A549 treated with RU486 at 1 μM for 4 hours (cell line): ENCODE measurements at places on chromosomes 3 and 15. TPM values are rescaled to one million over a fixed set of nuclear protein-coding genes. Genes with fewer than 3 reads are reported as not detected.

Gene P2RY14
- total RNA-seq, result not detected in 5 replicates

Gene ANKUB1
- not detected in 5 replicates for total RNA-seq

Gene PLSCR2
- not detected in 5 replicates for total RNA-seq

Gene TEX55
- total RNA-seq, result not detected in 5 replicates

Gene CHRM5
- not detected in 5 replicates for total RNA-seq

Gene MEX3B
- total RNA-seq, result 3.8 to 6.4 TPM (median 5.8 TPM) in 5 replicates

Gene LINGO1
- total RNA-seq, result 6.7 to 12.1 TPM (median 8.9 TPM) in 5 replicates

Gene AP3B2
- 0.49 to 1.5 TPM (median 0.71 TPM) in 5 replicates for total RNA-seq

Gene CD200
- not detected in 5 replicates for total RNA-seq

Gene POLG
- total RNA-seq, result 41.8 to 53.1 TPM (median 49.8 TPM) in 5 replicates

Gene FETUB
- 0.07 to 0.37 TPM (median 0.26 TPM) in 3 of 5 replicates, not detected in the others for total RNA-seq

Gene UQCC5
- 43.3 to 87.9 TPM (median 59.4 TPM) in 5 replicates for total RNA-seq

Gene GABRA5
- total RNA-seq, result 72.6 to 118 TPM (median 109 TPM) in 5 replicates

Gene MASP1
- 0.14 to 0.46 TPM in 2 of 5 replicates, not detected in the others for total RNA-seq

Gene RTP3
- not detected in 5 replicates for total RNA-seq

Gene TTC23
- 9.4 to 13.1 TPM (median 11.7 TPM) in 5 replicates for total RNA-seq

Gene MRPL3
- total RNA-seq, result 82.9 to 109 TPM (median 94.0 TPM) in 5 replicates

Gene ITGB5
- total RNA-seq, result 378 to 458 TPM (median 414 TPM) in 5 replicates

Gene PIF1
- 12.7 to 22.4 TPM (median 18.7 TPM) in 5 replicates for total RNA-seq

Gene CBLB
- 9.2 to 14.0 TPM (median 12.7 TPM) in 5 replicates for total RNA-seq

Gene SEC22A
- total RNA-seq, result 11.8 to 22.5 TPM (median 18.6 TPM) in 5 replicates

Gene TXNRD3
- total RNA-seq, result 6.1 to 8.5 TPM (median 6.6 TPM) in 5 replicates

Gene GOLGA6A
- 0.07 to 0.13 TPM (median 0.08 TPM) in 4 of 5 replicates, not detected in the other for total RNA-seq

Gene ANKRD34C
- total RNA-seq, result not detected in 5 replicates

Gene EAF2
- total RNA-seq, result 1.7 to 3.2 TPM (median 1.9 TPM) in 5 replicates

Gene EID1
- total RNA-seq, result 105 to 137 TPM (median 116 TPM) in 5 replicates

Gene CHRNB4
- 0.67 to 1.5 TPM (median 0.77 TPM) in 5 replicates for total RNA-seq

Gene IGSF10
- 0.49 to 0.82 TPM (median 0.55 TPM) in 5 replicates for total RNA-seq

Gene HESX1
- total RNA-seq, result 0.23 to 0.26 TPM (median 0.24 TPM) in 3 of 5 replicates, not detected in the others

Gene RHOV
- total RNA-seq, result 4.7 to 7.6 TPM (median 6.4 TPM) in 5 replicates

Gene PTPRG
- total RNA-seq, result 2.1 to 2.8 TPM (median 2.5 TPM) in 5 replicates

Gene GNAT1
- total RNA-seq, result not detected in 5 replicates

Gene A4GNT
- total RNA-seq, result not detected in 5 replicates

Gene ABHD14A
- 12.1 to 17.2 TPM (median 16.4 TPM) in 5 replicates for total RNA-seq

Gene GRK7
- 0.03 to 0.09 TPM in 2 of 5 replicates, not detected in the others for total RNA-seq

Gene TGM5
- total RNA-seq, result not detected in 5 replicates

Gene WNT5A
- 0.51 to 1.5 TPM (median 1.0 TPM) in 5 replicates for total RNA-seq

Gene ATP13A5
- total RNA-seq, result not detected in 5 replicates

Gene RYR3
- 0.05 to 0.07 TPM in 2 of 5 replicates, not detected in the others for total RNA-seq

Gene CFAP100
- total RNA-seq, result not detected in 5 replicates

Gene ARNT2
- 14.5 to 17.9 TPM (median 16.9 TPM) in 5 replicates for total RNA-seq

Gene FEZF2
- not detected in 5 replicates for total RNA-seq
